ENCODE measurements at places on chromosomes 11 and 22. TPM values are rescaled to one million over a fixed set of nuclear protein-coding genes. Genes with fewer than 3 reads are reported as not detected.
A peak's percentile ranks its signal among the peaks of the same experiment; 100 is the strongest.

The SNX15 gene
- 21.0 TPM for total RNA-seq

The HINFP gene
- 22.9 TPM for total RNA-seq

The OR52K2 gene
- total RNA-seq, result not detected

The CASP1 gene
- total RNA-seq, result not detected

The APBB1 gene
- total RNA-seq, result 42.5 TPM

The CSNK2A3 gene
- 1.2 TPM for total RNA-seq

The OR4C11 gene
- not detected for total RNA-seq

The DNHD1 gene
- 7.4 TPM for total RNA-seq

DNA sequence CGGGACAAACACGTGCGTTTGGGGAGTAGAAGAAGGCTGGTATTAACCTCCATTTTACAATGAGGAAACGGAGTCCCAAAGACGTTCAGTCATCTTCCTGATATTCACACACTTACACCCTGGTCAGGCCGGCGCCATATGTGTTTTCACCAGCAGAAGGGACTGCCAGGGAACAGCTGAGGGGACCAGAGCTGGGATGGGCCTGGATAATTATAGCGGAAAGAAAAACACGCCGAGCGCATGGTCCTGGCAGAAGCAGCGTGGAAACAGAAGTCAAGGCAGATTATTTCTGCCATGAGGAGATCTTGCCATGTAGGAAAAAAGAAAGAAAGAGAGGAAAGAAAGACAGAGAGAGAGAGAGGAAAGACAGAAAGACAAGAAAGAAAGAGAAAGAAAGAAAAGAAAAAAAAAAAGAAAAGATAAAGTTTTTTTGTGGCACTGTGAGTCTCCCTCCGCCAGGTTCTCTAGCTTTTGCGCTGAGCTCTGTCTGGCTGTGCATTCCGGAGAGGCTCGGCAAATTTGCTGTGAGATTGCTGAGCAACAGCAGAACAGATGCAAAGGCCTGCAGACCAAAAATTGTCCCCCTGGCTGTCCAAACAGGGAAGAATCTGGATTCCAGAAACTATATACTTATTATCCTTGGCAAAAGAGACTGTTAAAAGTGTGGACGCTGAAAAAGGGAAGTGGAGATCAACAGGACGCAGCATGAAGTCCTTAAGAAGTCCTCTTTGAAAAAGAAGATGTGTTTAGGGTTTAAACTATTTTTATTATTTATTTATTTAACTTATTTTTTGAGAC, 1.3 kb upstream of the UCP2 start:
- peaks cover 38% of the 10 kb centered on the region for H3K4me1 ChIP-seq
- H3K4me3 ChIP-seq, result peak overlapping the region; percentile 95
- peak overlapping the region; percentile 97 for H3K27ac ChIP-seq
- H3K36me3 ChIP-seq, result no peaks in the 10 kb centered on the region
- H3K27me3 ChIP-seq, result no peaks in the 10 kb centered on the region
- peak; percentile 34 for DNase-seq

DNA sequence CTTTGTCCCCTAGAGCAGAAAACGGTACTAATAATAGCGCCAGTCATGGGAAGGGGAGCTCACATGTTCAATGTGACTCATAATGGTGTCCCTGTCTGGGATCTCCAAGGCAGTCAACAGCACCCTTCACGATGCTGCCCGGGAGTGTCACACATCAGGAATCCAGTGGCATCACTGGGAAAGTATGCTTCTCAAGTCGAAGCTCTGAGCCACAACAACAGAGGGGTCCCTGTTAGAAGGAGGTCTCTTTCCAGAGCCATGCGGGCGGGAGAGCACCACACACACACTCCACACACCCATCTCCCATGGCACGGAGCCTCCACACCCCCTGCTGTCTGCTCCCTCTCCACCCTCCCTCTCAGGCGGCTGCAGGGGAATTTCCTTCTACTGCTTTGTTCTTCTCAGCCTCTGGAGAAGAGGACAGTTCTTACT, 119.7 kb downstream of the ETS1 start:
- peak overlapping the region; percentile 37 for H3K4me3 ChIP-seq
- peaks cover 37% of the 10 kb centered on the region for H3K36me3 ChIP-seq
- DNase-seq, result no peak
- H3K27ac ChIP-seq, result peak overlapping the region; percentile 100
- no peaks in the 10 kb centered on the region for H3K27me3 ChIP-seq

DNA sequence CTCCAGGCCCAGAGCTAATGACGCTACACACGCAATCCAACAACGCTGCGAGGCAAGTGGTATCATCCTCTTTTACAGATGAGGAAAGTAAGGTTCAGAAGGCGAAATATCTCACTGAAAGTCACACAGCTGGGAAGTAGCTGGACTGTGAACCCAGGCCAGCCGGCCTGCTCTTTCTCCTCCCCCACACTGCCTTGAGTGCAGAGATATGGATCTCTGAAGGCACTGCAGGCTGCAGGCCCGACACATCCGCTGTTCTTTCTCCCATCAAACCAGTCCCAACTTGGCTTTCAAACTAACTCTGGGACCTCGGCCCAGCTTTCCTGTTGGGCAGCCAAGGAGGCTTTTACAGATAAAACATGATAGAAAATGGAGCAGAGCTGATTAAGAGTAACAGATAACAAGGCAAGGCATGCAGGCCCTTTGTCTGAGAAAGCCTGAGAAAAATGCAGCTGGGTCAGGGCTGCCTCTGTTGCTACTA, 64.0 kb upstream of the PTPRJ start:
- peaks cover 25% of the 10 kb centered on the region for H3K4me1 ChIP-seq
- H3K27me3 ChIP-seq, result no peaks in the 10 kb centered on the region
- no peak for DNase-seq

- no peak overlapping the region for H3K4me3 ChIP-seq
- no peaks in the 10 kb centered on the region for H3K36me3 ChIP-seq
- no peak overlapping the region for H3K27ac ChIP-seq
Observed at GRCh38 chr11:96204721-96205459, 138.1 kb downstream of the MAML2 start.

- peaks cover 29% of the 10 kb centered on the region for H3K4me1 ChIP-seq
- DNase-seq, result no peak
- H3K4me3 ChIP-seq, result no peak overlapping the region
- no peaks in the 10 kb centered on the region for H3K27me3 ChIP-seq
Observed at GRCh38 chr22:20488946-20489345, 6.6 kb downstream of the KLHL22 start.

DNA sequence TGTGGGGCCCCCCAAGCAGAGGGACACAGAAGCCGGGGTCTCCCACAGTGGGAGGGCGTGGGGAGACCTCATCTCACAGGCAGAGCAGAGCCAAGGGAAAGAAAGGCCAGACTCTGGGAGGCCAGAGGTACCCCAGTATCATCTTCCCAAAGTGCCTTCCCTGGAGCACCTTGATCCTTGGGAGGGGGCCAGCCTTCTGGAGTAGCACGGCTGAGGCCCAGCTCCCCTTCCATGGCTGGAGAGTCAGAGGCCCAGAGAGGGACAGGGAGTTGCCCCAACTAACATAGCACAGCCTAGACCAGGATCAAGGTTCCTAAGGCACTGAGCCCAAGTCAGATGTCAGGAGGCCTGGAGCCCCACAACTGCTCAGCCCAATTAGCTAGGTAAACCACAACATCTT, 50.6 kb downstream of the ELFN2 start:
- DNase-seq, result no peak
- no peaks in the 10 kb centered on the region for H3K4me1 ChIP-seq
- no peaks in the 10 kb centered on the region for H3K36me3 ChIP-seq
- H3K4me3 ChIP-seq, result no peak overlapping the region
- peaks cover 39% of the 10 kb centered on the region for H3K27me3 ChIP-seq

DNA sequence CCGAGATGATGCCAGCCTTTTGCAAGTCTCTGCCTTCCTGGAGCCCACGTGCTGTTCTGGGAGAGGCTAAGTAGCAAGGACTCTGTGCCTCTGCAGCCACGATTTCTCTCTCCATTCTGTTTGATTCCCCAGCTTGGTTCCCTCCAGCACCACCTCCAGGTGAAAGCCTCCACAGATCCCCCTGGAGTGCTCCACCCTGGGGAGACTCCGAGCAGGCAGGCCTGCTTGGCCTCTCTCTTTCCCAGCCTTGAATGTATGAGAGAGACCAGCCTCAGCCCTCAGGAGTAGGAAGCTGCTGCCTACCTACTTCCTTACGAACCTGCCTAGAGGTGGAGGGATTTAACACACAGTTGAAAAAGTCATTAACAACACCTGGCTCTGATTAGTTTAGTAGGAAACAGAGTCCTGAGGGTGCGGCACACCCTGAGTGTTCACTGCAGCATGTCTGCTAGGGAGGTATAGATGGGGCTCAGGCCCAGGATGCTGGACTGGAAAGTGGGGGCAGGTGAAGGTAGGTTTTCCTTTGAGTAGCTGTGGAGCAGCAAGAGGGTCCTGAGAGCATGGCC, 22.5 kb downstream of the TMPRSS5 start:
- peaks cover 11% of the 10 kb centered on the region for H3K27me3 ChIP-seq
- H3K4me1 ChIP-seq, result peaks cover 7% of the 10 kb centered on the region
- no peak overlapping the region for H3K4me3 ChIP-seq
- no peaks in the 10 kb centered on the region for H3K36me3 ChIP-seq
- DNase-seq, result no peak

Measured in chondrocyte (in vitro differentiated cells).